ENCODE measurements at places on chromosomes 2 and 18. TPM values are rescaled to one million over a fixed set of nuclear protein-coding genes. Genes with fewer than 3 reads are reported as not detected.

PLGLB2 gene
- polyA plus RNA-seq: not detected

IL36A gene
- not detected for polyA plus RNA-seq

- no peak for DNase-seq
- no peaks in the 10 kb centered on the region for H3K27me3 ChIP-seq
- H3K4me1 ChIP-seq: no peaks in the 10 kb centered on the region
- H3K4me3 ChIP-seq: no peak overlapping the region
- H3K27ac ChIP-seq: no peak overlapping the region
Observed at GRCh38 chr2:115580784-115581183, 1138.3 kb downstream of the DPP10 start.

- no peaks in the 10 kb centered on the region for H3K36me3 ChIP-seq
- H3K27me3 ChIP-seq: no peaks in the 10 kb centered on the region
- no peaks in the 10 kb centered on the region for H3K4me1 ChIP-seq
- H3K27ac ChIP-seq: no peak overlapping the region
- DNase-seq: no peak
Observed at GRCh38 chr2:231038483-231039293, 1.4 kb downstream of the C2orf72 start.

DNA sequence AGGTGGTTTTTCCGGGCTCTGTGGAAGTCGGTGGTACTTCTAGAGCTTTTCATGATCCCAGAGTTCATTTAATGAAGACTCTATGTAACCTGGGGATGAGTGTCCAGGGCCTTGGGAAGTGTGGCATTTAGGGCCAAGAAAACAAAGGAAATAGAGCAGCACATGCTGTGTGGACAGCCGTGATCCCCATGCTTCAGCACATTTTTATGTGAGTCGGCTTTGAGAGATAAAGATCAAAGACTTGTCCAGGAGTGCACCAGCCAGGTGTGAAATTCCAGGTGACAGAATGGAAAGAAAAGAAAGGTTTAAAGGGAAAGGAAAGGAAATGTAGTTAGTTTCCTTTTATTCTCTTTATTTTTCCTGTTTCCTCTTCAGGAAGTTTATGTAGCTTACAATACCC is 258.0 kb upstream of the NRP2 start:
- no peaks in the 10 kb centered on the region for H3K36me3 ChIP-seq
- H3K27ac ChIP-seq: no peak overlapping the region
- H3K4me1 ChIP-seq: no peaks in the 10 kb centered on the region
- no peaks in the 10 kb centered on the region for H3K27me3 ChIP-seq
- no peak for DNase-seq

DNA sequence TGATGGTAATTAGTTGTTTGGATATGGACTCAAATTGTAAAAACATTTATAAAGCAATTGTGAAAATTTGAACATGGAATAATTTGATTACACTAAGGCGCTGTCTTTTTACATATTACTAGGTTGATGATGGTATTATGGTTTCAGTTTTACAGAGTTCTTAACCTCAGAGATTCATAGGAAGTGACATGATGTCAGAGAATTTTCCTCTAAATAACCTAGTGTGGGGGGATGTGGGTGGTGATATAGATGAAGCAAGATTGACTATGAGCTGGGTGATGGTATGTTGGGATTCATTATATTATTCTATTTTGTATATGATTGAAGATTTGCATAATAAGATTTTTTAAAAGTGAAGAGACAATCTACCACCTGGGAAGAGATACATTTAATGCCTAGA is 45.9 kb upstream of the ATP5MC3 start:
- H3K36me3 ChIP-seq: no peaks in the 10 kb centered on the region
- no peak overlapping the region for H3K4me3 ChIP-seq
- H3K27ac ChIP-seq: no peak overlapping the region
- H3K27me3 ChIP-seq: no peaks in the 10 kb centered on the region
- no peak for DNase-seq

DNA sequence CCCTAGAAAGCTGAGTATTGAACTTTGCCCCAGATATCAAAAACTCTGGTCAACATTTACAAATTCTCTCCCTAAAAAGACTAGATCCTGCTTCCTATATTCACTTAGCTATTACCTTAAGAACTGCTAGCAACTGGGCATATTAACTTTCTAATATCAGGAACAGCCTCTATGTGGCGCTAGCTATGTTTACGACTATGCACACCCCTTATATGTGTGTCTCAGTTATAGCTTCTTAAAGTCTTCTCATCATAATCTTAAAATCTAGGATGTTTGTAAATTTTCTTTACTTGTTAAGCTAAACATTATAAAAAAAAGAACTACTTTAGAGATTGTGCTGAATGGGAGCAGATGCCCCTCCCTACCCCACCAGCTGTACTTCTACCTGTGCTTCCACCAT is 1.7 kb upstream of the STAMBP start:
- no peaks in the 10 kb centered on the region for H3K36me3 ChIP-seq
- H3K4me1 ChIP-seq: no peaks in the 10 kb centered on the region
- H3K27me3 ChIP-seq: no peaks in the 10 kb centered on the region
- no peak for DNase-seq

Data from aorta (tissue), 5 donors.